ENCODE measurements at places on chromosomes 3 and 15.
A peak's percentile ranks its signal among the peaks of the same experiment; 100 is the strongest.

DNA sequence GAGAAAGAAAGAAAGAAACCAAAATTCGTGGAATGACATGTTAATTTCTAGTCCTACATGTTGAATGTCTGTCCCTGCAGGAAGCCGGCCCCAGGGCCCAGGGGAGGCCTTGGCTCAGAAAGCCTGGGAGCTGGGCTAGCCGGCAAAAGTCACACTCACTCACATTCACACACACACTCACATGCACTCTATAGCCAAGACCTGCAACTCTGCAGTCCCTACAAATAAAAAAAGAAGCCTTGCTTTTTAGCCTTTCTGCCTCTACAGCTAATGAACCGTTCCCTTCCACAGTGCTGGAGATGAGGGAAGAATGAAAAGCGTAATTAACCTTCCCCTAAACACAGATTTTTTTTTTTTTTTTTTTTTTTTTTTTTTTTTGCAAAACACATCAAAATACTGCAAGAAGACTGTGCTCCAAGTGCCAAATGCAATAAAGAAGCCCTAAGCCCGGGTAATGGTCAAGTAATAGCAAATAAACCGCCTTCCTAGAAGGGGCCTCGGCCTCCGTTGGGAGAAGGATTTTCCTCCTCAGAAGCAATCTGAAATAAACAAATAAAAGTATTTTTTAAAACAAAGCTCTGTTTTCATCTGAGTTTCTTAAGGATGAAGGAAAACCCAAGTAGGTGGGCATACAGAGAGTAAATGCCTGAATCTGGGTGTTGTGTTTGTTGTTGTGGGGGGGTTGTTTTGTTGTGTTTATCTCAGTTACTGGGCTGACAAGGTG is 4.3 kb downstream of the MECOM start:
- DNase-seq = no peak

- no peak for DNase-seq
These were observed 31.6 kb upstream of the VPS39 start for GRCh38 chr15:42239528-42240182.

- no peak for DNase-seq
These were observed 131.0 kb downstream of the NTRK3 start for GRCh38 chr15:88125576-88125975.

DNA sequence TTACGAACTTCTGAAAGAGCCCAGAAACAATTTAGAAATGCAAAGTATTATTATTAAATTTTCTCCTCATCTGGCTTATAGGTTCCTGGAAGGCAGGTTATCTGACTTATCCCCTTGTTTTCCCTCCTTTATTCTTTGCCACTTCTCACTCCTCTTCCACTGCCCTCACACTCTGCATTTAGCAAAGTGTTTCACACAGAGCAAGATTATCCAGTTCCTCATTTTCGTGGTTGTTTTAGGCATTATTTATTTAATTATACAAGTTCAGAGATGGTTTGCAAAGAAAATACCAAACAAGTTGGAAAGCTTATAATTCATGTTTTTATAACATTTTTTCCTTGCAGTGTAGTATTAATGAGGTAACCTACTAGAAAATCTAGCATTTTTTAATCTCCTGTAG is 544.9 kb downstream of the NSUN3 start:
- no peak for DNase-seq

DNA sequence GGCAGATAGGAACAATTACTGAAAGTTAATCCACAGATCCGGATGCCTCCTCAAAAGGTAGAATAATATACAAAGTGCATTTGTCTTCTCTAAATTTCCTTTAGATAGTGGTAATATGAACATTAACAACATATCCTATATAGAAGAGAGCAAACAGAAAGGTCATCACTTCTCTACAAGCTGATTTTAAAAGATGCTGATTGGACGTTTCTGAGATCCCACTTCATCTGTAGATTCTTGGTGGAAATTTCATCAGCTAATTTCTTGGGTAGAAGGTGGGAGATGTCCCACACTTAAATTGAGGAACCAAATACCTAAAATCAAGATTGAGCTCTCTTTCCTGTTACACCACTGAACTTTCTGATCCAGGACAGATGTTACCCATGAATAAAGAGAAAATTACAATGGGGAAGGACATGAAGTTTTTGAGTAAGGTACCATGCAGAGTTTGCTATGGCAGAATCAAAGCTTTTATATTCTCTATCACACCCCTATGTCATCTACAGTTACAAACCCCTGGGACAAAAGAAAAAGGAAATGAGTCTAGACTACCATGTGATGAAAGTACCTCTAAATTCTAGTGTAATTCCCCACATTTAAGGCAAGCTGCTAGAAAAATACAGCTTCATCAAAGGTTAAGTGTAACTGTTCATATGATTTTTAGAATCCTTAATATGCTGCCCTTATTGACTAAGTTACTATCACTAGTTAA is 189.2 kb upstream of the SETMAR start:
- no peak for DNase-seq

DNA sequence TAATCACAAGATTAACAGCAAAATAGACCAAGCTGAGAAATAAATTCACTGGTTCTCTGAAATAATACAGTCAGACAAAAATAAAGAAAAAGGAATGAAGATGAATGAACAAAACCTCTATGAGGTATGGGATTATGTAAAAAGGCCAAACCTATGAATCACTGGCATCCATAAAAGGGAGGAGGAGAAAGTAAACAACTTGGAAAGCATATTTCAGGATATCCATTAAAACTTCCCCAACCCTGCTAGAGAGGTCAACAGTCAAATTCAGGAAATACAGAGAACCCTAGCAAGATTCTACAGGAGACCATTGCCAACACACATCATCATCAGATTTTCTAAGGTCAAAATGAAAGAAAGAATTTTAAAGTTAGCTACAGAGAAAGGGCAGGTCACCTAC is 649.7 kb upstream of the CBLB start:
- no peak for DNase-seq

DNA sequence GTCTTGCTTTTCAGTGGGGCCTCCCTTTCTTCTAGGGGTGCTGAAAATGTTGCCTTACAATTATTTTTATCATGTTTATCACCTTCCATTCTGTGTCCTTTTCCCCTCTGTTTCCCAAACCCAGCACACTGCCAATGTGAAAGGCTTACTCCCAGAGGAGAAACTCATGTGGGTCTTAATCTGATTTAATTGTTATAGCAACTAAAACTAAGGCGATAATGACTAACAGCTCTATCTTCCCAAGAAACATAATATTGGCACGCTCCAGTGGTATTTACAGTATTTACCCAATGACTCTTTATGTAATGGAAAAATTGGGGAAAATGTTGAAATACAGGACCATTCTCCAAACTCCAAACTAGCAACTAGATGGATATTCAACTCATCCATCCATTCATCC is 58.4 kb downstream of the MESD start:
- DNase-seq = no peak

- DNase-seq = no peak
These were observed 119.2 kb upstream of the CMC1 start for GRCh38 chr3:28122227-28122626.

DNA sequence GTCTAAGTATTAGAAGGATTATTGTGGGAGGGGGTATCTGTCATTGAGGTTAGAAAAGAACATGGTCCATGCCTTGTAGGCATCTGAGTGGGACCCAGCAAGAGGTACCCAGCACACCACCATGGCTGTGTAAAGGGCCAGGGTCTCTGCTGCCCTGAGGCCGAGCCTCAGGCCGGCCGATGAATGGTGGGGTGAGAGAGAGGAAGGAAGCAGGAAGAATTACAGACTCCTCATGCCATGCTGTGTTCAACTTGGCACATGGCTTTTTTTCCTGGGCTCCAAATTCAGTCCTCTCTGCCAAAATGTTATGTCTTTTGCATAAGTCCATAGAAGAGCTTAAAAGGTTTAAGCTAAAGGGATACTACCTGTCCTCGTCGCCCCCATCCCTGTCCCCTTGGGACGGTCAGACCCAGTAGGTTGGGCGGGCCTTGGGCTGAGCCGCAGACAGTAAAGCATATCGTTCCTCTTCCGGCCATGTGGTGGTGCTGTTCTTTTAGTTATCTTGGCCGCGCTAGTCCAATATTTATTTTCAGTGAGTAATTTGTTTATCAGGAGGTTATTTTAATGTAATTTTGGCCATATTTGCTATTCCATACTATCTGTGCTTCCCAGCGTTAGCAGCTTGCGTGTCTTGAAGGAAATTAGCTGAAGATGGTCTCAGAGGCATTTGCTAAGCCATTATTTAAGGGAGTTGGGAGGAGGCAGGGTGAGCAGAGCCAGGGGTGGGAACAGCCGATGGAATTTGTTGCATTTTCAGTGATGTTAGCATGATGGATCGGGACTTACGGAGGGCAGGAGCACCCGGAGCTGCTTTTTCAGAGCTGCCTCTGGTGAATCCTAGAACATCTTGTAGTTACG is 152.4 kb downstream of the AGBL1 start:
- DNase-seq = no peak

DNA sequence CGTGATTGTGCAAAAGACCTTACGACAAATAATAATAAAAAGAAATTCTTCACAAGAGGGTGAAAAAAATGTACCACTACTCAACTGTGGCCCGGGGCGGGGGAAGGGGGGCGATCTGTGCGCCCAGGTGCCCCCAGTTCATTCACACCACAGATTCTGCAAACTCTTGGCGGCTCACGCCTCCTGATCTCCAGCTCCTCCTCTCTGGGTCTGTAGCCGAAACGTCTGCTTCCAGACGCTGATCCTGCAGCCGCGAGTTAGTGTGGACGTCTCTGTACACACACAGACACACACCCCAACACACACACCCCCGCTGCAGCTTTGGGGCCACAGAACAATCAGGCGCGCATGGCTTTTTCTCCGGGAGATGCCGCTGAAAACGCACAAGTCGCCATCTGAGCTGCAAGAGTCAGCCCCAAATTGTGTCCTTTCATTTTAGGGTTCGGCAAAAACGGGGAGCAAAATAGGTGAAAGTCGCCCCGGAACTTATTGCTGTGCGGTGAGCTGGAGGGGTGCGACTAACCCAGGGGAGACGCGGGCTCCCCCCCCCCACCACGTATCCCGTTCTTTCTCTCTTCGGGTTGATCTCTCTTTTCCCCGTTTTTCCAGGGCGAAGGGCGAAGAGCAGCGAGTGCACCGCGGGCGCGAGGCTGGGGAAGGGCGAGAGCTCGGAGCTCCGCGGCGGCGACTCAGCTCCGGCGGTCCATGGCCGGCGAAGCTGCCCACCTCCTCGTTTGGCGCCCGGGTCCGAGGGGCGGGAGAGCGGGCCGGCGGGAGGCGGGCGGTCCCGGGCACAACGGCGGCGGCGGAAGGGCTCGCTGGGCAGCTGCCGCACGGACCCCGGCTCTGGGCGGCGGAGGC is 505 bp upstream of the WNT5A start:
- no peak for DNase-seq

DNA sequence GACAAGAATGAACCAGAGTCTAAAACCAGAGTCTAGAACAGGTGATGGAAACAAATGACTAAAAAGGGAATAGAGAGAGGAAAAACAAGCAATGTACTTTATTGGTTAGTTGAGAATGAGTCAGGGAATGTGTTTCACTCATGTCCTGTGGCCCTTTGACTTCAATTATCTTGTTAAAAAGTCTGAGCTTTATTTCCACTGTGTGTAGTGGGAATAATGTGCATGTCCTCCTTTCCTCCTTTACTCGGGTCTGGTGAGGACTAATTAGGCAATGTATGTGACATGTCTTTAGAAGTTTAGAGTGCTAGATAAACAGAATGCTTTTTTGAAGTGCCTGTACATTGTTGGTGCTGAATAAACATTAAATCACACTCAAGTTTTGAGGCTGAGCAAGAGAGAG is 21.3 kb downstream of the LSAMP start:
- no peak for DNase-seq

- peak; percentile 37 for DNase-seq
These were observed 8.2 kb upstream of the ATP13A3 start for GRCh38 chr3:194494951-194495374.

DNA sequence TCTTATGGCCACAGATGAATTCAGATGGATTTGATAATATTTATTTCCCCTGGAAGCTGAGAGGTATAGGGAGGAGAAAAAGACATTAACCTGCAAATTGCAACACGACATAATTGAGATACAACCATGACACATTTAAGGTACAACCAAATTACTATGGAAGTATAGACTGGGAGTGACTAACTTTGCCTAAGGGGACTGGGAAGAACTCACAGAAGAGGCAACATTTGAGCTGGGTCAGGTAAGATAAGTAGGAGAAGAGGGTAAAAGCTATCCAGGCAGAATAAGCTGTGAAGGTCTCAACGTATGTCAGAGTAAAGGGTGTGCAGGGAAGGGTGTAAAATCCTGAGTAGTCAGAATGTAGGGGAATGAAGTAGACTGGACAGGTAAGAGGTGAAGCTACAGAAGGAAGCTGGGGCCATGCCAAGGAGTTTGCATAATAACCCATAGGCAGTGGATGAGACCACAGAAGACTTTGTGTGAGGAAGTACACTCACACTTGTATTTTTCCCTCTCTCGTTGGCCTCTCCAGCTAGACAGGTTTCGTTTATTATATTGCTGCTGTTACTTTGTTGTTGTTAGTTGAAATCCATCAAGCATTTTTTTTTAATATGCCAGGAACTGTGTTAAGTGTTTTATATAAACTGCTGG is 28.0 kb upstream of the PTX3 start:
- DNase-seq = no peak

DNA sequence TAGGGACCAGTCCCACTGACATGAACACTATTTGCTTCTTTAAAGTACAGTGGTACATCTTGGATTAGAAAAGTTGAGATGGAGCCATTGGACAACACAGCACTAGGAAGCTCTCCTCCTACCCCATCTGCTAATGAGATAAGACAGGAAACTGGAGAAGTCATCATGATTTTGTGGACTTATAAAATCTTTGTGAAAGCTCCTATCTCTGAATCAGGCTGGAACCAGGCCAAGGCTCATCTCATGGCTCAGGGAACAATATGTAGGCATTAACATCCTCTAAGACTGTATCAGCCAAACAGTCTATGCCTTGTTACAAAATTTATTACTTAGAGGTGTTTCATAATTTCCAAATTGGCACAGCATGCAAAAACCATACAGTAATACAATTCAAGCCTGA is 84.1 kb downstream of the BOC start:
- DNase-seq = no peak

DNA sequence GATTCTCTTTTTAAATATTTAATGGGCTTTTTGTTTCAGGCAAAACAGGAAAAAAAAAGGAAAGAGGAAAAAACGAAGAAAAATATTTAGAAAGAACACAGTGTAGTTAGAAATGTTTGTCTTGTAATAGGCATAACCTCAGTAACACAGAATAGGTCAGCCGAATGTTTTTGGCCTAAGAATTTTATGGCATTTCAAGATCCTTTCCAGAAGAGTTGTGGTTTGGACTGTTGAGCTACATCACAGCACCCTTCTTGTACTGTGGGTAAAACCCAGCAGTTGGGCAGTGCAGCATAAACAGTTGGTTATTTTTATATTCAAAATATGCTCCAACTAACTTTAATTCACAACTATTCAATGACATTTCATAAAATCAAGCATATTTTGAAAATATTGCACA is 474.4 kb upstream of the AGTR1 start:
- no peak for DNase-seq

- DNase-seq = no peak
These were observed 33.3 kb downstream of the LEO1 start for GRCh38 chr15:51938286-51938685.

Data from NCI-H2029 (cell line).